ENCODE measurements at places on chromosomes 7 and 10.
A peak's percentile ranks its signal among the peaks of the same experiment; 100 is the strongest.

DNA sequence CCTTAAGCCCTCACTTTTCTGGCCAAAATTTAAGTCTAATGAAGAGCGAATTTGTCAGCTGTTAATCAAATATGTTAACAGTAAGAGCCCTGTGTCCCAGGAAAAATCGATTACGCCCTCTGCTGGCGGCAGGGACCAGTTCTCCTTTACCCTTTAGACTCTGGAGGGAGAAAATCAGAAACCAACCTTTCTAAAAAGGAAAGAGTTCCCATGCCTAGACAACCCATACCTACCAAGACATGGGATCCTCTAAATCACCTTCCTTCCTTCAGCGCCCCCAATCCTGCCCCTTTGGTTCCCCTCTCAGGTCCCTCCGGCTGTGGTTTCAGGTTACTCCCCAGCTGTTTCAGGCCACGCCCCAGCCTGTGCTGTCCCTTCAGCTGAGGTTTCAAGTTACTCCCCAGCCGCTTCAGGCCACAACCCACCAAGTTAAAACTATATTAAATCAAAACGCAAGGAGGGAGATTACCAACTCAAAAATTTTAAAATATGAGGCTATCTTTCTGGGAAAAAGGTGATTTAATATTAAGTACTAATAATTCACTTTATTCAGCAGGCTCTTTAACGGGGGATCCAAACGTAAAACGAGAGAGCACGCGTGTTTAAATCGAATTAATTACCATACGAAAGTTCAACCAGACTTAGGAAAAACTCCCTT lies 1.4 kb upstream of the AKR1B15 start:
- DNase-seq, result peak; percentile 76

- no peak for DNase-seq
These were observed 94.3 kb upstream of the RHEB start for GRCh38 chr7:151614019-151614418.

- no peak for DNase-seq
These were observed 87.2 kb upstream of the INSYN2A start for GRCh38 chr10:127283576-127283975.

GRCh38 chr7:130910949-130911944 lies 177.2 kb upstream of the KLF14 start:
- no peak for DNase-seq

GRCh38 chr10:96360331-96360730 lies 1.5 kb upstream of the OPALIN start:
- no peak for DNase-seq

GRCh38 chr10:3002304-3002703 lies 65.0 kb upstream of the PFKP start:
- DNase-seq, result no peak

- DNase-seq, result no peak
These were observed 1.2 kb downstream of the TMEM139 start for GRCh38 chr7:143285806-143286521.

DNA sequence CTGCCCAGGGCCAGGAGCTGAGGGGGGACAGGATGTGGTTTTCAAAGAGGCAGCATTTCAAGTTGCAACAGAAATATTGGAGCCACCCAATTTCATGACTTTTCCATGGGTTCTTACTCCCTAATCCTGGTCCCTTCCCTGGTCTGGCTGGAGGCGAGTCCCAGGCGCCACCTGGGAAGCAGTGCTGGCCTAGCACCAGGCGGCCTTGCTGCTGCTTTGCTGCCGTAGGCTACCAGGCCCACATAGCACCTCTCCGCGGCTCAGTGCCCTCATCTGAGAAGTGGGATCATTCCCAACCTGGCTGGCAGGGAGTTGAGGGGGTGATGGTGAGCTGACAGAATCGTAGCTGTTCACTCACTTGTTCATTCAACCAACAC lies 33.7 kb downstream of the ZMIZ1 start:
- DNase-seq, result no peak

- no peak for DNase-seq
These were observed 138.9 kb downstream of the VTI1A start for GRCh38 chr10:112585960-112586359.

DNA sequence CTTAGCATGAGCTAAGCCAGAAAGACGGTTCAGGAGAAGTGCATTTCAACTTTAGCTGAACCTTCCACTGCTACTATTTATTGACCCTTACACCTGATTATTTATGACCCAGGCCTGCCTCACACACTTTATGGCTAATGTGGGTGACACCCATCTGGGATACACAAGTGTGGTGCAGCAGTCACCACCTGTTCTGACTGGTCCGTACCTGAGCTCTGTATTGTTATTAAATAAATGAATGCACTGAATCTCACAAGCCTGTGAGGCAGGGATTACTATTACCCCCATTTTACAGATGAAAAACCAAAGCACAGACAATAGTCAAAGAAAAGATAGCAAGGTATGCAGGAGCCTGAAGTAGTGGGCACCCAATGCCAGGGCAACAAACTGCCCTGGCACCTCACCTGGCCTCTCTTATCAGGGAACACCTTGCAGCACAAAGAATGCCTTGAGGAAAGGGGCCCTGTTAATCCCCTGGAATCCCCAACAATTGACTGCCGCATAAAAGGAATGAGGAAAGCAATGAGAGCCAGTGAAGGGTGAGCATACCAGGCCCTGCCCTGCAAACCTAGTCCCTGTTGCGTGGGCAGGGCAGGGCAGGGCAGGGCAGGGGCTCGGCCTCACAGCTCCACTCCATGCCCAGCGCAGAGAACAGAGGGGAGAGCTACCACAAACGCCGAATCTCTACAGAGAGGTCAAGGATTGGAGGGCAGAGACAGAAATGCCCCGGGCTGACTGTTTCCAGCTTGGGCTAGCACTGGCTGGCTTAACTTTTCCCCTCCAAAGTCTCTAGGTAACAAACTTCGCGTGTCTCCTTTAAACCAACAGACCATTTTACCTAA lies 1.3 kb downstream of the ANXA11 start:
- peak; percentile 40 for DNase-seq

GRCh38 chr7:103715376-103716120 lies 269.5 kb upstream of the SLC26A5 start:
- no peak for DNase-seq

DNA sequence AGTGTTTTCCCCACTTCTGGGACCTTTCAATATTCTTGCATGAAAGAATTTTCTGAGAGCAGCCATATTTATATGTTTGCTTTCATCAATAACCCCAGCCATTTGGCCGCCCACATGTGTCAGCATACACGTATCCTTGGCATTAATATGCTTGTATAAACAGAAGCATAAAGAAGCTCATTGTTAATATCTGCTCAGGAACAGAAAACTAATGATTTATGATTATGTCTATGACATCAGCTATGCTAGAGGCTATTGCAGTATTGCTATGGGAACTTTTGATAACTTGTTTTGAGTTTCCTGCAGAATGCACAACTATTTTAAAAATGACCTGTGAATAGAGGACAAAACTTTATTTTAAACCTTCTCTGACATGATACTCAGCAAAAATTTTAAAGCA lies 300.9 kb upstream of the MTPN start:
- no peak for DNase-seq

DNA sequence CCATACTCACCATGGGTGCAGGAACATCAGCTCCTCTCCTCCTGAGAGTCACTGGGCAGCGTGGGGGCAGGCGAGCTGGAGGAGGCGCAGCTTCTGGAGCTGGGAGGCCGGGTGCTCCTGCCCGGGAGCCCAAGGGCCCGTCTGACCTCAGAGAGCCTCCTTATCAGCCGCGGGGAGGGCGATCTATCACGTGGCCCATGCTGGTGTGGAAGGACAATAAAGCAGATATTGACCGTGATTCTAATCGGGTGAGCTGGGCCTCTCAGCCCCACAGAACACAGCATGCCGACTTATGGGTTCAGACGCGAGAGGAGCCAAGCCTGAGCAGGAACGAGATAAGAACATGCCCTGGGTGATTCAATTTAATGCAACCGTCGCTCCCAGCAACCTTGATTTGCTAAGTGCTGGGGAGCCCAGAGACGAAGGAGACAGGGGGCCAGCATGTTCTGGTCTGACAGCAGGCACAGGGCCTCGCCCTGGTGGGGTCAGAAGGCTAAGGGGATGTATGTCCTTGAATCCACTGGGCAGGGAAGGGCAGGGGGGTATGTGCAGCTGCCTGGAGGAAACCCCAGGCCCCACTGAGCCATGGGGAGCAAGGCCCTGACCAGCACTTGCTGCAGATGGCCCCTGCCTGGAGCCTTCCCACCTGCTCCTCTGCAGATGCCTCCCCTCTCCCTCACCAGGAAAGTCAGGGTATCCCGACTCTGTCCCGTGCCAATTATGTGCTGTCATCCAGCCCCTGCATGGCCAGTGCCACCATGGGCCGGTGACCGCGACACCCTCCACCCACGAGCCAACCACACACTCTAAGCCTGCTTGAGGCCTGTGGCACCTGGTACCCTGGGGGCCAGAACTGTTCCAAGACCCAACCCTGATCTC lies 95.3 kb upstream of the RET start:
- DNase-seq, result peak; percentile 38

DNA sequence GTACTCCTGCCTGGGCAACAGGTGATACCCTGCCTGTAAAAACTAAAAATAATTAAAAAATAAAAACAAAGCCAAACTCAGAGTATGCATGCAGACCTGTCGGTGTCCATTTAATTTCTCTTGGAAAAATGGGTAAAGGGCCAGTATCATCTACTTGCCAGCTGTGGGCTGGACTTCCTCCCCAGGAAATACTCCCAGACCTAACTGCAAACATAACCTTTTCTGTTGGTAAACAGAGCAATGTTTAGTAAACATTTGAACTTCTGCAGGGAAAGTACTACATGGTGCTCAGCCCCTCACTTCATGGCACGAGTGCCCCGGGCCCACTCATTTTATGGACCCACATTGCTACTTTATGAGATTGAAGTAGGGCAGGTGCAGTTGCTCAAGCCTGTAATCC lies 10.2 kb upstream of the TMEM248 start:
- DNase-seq, result no peak

- DNase-seq, result no peak
These were observed 335.9 kb downstream of the XPNPEP1 start for GRCh38 chr10:109587366-109587765.

DNA sequence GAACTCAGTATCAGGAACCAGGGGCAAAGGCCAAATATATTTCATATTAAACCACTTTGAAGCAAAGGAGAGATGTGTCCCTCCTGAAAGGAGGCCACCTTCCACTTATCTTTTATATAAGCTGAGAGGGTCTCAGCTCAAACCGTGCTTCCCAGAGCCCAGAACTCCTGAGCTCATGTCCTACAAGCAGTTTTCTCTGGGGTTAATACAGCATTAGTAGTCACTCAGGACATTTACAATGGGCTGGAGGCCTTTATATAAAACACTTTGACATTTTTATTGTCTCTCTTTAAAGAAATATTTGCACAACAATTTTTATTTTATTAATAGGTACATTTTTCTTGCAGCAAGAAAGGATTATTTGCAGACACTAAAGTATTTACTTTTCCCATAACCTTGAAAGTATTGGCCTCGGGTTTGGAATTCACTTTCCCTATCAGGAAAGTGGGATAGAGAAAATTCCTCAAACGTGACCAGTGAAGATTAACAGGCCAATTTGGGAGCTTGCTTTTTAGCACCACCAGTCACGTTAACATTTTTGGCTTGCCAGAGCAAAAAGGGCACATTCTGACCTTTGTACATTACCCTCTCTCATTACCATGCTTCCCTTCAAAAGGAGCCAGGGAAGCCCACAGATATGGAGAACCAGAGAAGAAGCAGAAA lies 464.9 kb upstream of the NRP1 start:
- no peak for DNase-seq

GRCh38 chr7:141118767-141119166 lies 44.9 kb downstream of the TMEM178B start:
- no peak for DNase-seq

- no peak for DNase-seq
These were observed 14.8 kb downstream of the PDAP1 start for GRCh38 chr7:99393355-99394187.

DNA sequence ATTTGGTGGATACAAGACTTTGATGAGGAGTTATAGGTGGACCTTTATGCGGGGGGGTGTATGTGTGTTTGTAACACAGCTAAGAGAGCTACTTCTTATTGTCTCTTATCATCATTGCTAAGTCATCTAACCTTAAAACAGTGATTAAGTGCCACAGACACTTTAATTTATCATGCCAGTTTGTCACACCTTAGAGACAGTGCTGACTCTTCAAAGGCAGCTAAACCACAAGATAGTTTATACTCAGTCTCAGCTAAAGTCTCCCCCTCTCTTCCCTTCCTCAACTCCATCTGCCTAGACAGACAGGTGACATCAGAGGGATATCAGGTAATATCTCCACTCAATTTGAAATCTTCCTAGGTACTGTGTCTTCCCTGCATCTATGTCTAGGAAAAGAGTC lies 42.2 kb downstream of the MYPN start:
- DNase-seq, result no peak

GRCh38 chr10:126198681-126199080 lies 189.6 kb downstream of the ADAM12 start:
- DNase-seq, result no peak

DNA sequence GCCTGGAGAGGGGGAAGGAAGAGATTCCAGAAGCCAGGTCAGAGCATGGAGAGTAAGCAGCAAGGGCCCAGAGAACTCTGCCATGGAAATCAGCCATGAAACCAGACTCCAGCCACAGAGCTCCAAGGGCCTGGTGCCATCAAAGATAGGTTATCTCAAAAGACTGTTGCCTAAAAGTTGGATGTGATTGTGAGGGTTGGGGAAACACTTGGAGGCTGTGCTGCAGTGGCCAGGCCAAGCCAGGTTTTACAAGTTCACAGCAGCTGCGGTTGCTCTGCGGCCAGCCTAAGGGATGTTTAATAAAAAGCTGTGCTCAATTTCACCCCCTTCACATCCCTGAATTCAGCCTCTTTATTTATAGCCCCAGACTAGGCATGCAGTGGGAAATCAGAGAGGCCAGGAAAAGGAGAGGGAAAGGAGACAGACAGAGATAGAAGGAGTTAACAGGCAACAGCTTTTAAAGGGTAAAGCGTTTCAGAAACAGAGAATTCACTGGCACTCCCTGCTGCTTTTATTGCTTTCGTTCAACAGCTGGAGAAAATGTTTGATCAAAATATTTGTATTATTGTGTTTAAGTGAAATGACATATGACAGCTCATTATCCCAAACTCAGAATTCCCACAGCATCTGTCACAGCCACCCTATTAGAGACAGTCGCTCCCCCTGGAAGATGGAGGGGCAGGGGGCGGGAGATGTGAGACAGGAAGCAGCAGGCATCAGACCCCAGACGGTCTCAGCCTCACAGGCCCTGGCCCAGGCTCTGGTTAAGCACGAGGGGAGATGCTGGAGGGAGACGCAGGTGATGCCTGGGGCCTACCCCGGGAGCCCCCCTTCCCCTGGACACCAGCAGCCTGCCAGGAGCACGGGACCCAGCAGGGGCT lies 140.1 kb downstream of the GLI3 start:
- DNase-seq, result no peak

- no peak for DNase-seq
These were observed 66.0 kb downstream of the CLEC2L start for GRCh38 chr7:139589474-139589873.

GRCh38 chr10:77784856-77785255 lies 141.7 kb downstream of the DLG5 start:
- DNase-seq, result no peak

- no peak for DNase-seq
These were observed 45.9 kb downstream of the RAMP3 start for GRCh38 chr7:45203459-45203858.

GRCh38 chr10:93719901-93720300 lies 17.5 kb upstream of the FRA10AC1 start:
- no peak for DNase-seq

GRCh38 chr10:123009105-123009820 lies 457 bp downstream of the ACADSB start:
- peak; percentile 61 for DNase-seq

All from erythroblast (primary cell).